Fibroblast of mammary gland (primary cell): ENCODE measurements at places on chromosomes 6 and 20.

DNA sequence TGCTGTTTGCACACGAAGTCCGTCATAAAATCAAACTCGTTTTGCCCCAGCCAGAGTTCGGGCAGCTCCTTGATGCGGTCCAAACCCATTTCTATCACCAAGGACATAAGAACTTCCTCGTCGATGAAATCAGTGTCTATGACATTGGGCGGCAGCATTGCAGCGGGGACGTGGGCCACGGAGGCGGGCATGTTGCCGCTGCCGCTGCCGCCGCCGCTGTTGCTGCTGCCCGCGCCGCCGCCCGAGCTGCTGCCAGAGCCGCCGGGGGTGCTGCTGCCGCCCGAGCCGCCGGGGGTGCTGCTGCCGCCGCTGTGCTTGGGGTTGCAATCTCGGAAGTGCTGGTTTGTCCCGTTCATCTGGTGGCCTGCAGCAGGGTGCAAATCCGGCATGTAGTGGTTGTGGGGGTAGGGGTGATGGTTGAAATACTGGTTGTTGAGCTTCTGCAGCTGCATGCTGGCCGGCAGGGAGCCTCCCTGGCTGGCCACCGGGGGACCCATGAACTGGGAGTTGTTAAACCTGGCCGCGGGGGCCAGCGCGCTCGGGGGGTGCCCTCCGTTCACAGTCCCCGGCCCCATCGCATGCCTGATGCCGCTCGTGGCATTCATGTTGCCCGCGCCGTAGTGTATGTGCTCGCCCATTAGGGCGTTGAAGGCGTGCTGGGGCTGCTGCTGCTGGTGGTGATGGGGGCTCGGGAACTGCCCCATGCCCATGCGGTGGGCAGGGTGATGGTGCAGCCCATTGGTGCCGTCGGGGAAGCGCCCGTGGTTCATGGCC, 1.1 kb downstream of the CITED2 start:
- peak; percentile 36 for DNase-seq

- no peak for DNase-seq
These were observed 717 bp downstream of the CSNK2A1 start for GRCh38 chr20:542777-543368.

GRCh38 chr6:159572439-159573110, 120.5 kb downstream of the SOD2 start:
- DNase-seq: no peak

GRCh38 chr20:25397821-25398220, 7.2 kb upstream of the ABHD12 start:
- DNase-seq: no peak

DNA sequence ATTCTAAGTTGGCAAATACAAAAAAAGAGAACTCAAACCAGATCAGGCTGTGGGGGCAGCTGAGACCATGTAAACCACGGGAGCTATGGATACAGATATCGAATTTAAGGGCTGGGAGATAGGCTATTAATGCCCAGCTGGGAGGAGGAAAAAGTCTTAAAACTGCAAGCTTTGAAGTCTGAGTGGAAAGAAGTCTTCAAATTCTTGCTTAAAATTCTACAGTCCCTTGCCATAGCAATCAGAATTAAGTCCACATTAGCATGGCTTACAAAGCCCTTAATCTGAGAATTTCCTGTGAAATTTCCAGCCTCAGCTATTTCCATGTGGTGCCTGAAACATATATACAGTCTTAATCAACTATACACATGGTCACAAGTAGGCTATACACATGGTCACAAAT, 465.0 kb upstream of the HSF2 start:
- DNase-seq: no peak

DNA sequence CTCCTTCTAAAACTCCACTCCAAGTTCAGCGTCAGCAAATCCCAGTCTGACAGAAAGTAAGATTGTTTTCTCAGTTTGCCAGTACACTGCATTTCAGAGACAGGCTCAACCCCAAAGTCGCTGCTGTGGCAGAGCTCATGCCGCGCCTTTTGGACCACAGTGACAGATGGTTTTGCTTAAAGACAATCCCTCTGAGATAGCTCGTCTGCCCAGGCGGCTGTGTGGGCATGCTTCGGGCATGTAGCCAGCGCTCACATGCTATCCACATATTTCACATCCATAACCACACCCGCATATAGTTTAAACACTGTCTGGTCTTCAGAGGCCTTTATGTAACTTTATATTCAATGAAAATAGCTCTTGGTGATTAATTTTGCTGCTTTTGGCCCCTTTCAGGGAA, 14.7 kb upstream of the PXDC1 start:
- DNase-seq: no peak

DNA sequence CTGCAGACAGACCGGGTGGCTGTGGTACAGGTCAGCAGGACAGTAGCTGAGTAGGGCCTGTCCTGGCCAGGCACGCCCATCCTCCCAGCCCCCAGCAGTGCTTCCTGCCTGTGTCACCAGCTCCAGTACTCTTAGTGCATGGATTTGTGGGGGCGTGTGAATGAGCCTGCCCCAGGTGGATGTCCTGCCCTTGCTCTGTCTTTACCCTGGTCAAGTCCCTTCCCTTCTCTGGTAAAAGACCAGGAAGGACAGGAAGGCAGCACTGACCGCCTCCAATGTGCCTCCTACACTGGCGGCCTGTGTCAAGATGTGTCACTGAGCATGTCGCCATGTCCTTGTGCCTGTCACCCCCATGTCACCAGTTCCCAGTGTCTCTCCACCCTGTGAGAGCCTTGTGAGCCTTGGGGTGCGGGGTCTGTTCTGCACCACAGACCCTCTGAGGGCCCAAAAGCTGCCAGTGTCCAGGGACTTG, 11.9 kb downstream of the TEAD3 start:
- DNase-seq: peak; percentile 51

GRCh38 chr6:44235269-44235668, 11.6 kb upstream of the HSP90AB1 start:
- no peak for DNase-seq

GRCh38 chr20:61278296-61278695, 26.2 kb downstream of the CDH4 start:
- no peak for DNase-seq

GRCh38 chr6:28948782-28949486, 25.1 kb upstream of the TRIM27 start:
- no peak for DNase-seq

DNA sequence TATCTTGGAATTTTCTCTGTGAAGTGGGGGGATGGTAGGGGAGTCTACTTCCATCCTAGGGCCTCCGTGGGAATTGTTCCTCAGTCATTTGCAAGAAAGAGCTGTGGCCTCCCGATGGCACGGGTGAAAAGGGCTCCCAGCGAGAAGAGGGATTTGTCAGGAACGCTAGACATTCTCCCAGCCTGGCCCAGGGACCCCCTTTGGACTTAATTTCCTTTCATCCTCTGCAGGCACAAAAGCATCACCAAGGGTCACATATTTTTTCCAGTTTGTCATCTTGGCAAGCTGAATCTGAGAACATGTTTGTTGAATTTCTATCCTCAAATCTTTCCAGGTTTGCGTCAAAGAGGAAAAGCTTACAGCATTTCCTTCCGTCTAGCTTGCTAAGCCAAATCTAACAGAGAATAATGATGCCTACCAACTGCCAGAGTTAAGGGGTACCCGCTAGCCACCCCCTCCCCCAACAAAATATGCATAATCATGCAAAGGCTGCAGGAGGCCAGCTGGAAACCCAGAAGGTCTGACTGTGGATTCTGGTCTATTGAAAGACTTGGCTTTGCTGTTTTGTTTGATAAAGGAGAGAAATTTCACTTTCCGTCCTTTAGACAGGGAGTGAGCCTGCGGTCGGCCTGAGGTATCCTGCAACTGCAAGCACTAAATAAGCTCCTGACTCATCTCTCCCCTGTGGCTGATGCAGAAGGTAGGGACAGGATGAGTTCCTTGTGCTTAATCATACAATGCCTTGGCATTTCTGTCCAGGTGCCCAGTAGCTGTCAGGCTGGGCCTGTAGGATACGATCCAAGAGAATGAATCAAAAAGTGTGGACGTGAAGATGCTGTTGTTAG, 23.1 kb downstream of the PSMG4 start:
- DNase-seq: peak; percentile 98

GRCh38 chr6:75203721-75204120, 2.1 kb downstream of the COL12A1 start:
- peak; percentile 72 for DNase-seq

DNA sequence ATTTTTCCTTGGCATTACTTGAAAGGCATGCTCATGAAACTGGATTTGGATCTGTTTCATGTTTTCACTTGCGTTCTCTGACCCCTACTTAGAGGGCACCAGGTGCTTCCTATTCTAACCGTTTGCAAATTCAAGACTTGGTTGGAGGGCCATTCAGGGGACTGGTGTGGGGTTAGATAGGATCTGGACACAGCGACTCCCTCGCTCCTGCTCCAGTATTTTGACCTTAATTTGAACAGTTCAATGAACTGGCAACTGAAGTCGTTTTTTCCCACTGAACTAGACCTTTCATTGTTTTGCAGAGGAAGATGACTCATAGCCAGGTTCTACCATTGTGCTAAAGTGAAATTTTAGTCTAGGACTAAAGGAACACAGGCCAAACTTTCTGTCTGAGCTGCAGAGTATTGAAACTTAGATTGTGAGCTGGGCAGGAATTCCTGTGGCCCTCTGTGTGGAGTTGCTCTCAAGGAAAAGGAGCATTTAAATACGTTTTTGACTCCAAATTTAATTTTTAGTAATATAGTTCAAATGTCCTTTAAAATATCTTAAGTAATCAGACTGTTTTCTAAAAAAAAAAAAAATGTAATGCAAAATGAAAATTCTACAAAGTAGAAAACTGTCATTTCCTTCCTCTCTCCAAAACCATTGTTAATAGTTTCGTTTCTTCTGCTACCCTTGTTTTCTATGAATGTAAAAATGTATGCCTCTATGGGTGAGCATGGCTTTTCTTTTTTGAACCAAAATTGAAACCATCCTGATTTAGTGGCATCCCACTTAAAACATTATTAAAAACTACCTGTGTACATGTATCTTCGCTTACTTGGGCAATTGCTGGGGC, 64.8 kb downstream of the UTRN start:
- peak; percentile 64 for DNase-seq

DNA sequence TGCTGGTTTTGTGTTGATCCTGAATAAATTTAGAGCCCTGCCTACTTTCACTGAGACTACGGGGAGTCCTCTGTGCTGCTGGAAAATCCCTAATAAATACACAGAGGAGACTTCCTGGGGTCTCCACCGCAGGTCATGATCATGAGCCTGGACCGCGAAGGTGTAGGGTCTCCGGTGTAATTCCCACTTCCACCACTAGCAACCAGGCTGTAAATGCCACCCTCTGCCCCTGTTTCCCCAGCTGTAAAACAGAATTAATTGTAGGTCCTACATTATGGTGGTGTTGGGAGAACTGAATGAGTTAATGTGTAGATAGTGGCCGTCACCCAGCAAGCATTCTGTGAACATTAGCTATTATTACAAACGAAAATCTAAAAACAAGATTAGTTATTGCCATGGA, 191.6 kb upstream of the THBS2 start:
- no peak for DNase-seq

- DNase-seq: peak; percentile 31
These were observed 1.4 kb downstream of the FYN start for GRCh38 chr6:111871725-111872400.
